Stimulated activated CD4-positive, alpha-beta T cell treated with anti-CD3 and anti-CD28 coated beads, Interleukin-15, amount 100 ng/mL, for 48 hours (primary cell): ENCODE measurements at places on chromosomes 12 and 14.

- no peak for DNase-seq
Observed at GRCh38 chr12:130086248-130086647, 76.0 kb upstream of the FZD10 start.

DNA sequence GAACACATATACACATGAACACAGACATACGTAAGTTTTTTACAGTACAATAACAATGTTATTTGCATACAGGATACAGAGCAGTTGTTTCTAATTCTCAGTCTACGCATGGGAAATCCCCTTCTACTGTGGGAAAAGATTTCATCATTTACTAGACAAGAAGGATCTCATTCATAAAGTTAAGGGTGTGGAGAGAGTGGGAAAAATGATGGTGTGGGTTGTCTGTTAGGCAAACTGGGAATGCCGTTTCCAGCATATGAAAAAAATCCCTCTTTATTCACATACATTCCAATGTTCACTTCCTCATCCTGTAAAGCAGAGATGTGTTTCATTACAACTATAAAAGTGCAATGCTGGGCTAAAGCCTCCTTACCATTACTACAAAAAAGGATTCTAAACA, 120.9 kb downstream of the SINHCAF start:
- DNase-seq: no peak

DNA sequence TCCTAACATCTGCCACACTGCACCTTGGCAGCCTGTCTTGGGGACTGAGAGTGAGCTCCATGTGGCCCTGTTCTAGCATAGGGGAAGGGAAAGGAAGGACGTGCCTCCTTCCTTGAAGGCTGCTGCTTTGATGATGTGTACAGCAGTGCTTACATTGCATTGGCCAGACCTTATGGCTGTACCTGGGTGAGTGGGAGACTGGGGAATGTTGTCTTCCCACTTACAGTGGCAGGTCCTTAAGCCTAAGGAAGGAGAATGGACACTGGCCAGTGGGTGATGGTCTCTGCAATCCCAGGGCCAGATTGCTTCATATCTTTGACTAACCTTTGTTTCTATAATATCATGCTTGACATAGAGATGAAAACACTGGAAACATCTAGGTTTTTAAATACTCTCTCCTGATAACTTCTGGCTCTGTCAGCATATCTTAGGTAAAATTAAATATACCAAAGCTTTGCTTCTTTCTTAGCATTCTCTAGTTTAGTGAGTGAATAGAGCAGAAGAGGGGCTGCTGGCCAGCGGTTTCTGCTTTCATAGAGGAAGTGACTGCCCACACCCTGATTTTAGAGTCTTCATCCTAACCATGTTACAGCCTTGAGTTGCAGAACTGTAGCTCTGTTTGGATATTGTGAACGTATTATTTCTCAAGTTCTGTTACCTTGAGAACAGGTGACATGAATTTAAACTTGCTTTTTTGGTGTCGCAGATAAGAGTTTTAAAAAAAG, 27.2 kb downstream of the KLC1 start:
- DNase-seq: no peak

- DNase-seq: no peak
Observed at GRCh38 chr12:118590406-118591150, 214.2 kb downstream of the SUDS3 start.

DNA sequence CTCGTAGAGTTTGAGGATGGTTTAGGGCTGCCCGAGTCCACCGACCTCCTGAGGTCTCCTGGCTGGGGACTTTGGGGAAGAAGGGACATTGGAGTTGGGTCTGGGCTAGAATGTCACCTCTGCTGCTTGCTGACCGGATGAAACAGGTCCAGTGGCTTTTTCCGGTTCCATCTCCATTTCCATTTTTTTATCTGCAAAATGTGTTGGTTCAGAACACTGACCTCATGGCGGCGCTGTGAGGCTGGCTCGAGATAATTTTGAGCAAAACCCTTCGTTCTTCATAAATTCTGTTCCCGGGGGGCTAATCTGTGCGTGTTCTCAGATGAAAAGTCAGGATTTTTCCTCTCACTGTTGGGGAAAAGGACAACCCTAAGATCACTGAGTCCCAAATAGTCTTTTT, 11.7 kb upstream of the MYL2 start:
- no peak for DNase-seq

GRCh38 chr12:107487011-107487680, 198.5 kb upstream of the PWP1 start:
- no peak for DNase-seq

GRCh38 chr14:93655078-93655750, 133.1 kb downstream of the PRIMA1 start:
- no peak for DNase-seq

DNA sequence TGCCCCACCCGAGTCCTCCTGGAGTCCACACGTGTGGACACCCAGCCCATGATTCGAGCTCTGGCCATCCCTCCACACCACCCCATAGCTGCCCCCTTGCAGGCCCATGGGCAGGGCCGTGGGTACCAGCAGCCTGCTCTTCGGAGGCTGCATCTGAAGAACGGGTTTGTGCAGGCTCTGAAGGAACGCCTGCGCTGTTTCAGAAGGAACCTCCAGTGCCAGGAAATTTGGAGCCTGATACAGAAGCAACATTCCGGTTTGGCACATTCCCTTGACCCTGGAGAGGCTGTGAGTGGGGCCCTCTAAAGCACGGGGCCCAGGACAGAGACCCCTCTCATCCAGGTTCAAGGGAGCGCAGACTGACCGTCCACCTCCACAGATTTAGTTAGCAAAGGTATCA, 57.0 kb downstream of the ZNF664 start:
- no peak for DNase-seq

DNA sequence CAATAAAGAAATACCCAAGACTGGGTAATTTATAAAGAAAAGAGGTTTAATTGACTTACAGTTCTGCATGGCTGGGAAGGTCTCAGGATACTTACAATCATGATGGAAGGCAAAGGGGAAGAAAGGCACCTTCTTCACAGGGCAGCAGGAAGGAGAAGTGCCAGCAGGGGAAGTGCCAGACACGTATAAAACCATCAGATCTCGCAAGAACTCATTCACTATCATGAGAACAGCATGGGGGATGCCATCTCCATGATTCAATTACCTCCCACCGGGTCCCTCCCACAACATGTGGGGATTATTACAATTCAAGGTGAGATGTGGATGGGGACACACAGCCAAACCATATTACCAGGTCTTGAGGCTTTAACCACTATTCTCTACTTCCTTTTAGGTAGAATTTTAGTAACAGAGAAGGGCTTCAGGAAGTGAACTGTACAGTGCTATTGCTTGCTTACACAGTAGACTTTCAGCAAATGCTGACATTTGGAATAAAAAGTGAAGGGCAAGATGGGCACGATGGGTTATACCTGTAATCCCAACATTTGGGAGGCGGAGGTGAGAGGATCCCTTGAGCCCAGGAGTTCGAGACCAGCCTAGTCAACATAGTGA, 40.8 kb upstream of the OR4E1 start:
- DNase-seq: no peak

DNA sequence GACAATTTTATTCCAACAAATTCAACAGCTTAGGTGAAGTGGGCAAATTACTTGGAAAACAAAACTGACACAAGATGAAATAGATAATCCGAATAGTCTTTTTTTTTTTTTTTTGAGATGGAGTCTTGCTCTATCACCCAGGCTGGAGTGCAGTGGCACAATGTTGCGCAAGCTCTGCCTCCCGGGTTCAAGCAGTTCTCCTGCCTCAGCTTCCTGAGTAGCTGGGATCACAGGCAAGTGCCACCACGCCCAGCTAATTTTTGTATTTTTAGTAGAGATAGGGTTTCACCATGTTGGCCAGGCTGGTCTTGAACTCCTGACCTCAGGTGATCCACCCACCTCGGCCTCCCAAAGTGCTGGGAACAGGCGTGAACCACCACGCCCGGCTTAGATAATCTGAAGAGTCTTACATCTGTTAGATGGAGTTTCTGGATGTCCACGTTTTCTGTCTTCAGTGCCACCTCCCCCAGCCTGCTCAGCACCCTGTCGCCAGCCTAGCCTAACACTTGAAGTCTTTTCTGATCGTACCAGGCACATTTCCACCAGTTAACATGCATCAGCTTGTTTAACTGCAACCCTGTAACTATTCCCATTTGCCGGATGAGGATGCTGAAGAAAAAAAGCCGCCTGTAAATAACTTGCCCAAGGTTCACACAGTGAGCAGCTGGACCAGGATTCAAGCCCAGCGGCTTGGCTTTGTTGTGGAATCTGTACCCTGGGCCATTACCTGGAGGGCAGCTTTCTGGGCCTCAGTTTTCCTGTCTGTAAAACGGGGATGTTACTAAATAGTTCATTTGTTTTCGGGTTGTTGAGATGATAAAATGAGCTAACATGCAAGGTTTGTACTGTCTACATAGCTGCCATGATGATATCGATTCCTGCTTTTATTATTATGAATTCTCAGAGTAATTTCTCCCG, 26.4 kb downstream of the FBRSL1 start:
- no peak for DNase-seq

- no peak for DNase-seq
Observed at GRCh38 chr12:122106843-122107242, 28.3 kb downstream of the MLXIP start.

- no peak for DNase-seq
Observed at GRCh38 chr12:25759752-25760151, 198.7 kb upstream of the RASSF8 start.

- no peak for DNase-seq
Observed at GRCh38 chr12:124620606-124621295, 53.3 kb upstream of the NCOR2 start.

- no peak for DNase-seq
Observed at GRCh38 chr12:89573051-89573810, 47.4 kb upstream of the POC1B start.

GRCh38 chr14:83994020-83994419, 1535.9 kb upstream of the FLRT2 start:
- DNase-seq: no peak

DNA sequence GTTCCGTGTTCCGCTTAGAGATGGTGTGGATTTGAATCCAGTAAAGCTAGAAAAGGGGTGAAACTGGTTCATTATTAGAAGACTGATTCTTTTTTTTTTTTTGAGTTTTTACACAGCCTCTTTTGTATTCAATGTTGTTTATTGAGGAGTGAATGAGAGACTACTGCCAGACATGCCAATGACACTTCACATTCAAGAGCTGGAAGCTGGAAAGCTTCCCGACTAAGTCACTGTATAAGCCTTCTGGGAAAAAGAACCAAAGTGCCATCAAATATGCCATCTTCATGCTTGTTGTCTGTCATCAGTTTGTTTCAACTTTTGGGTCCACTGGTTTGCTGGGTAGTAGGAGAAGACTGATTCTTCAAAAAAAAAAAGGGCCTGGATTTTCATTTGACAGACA, 164.8 kb downstream of the ATP23 start:
- no peak for DNase-seq

DNA sequence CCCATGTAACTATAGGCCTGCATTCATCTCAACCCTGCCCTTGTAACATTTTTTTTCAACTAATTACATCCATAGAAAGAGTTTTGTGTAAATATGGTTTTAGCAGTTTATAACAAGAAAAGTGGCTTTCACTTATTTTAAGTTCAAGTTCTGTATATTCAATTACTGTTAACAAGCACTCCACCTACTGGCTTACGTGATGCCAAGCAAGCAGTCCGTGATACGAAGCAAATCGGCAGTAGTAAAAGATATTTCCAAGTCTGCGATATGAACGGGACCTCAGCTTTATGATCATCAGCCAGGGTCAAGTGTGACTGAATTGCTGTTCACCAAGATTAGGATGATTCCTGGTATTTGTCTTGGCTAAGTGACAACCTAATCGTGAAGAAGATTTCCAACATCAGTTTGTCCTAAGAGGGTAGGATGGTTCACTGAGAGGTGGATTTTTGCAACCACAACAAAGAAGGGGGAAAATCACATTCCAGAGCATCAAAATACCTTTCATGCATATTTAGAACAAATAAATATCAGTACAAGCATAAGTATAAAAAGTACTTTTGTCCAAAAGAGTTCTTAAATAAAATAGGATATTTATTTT, 456.2 kb downstream of the FOXG1 start:
- DNase-seq: no peak

DNA sequence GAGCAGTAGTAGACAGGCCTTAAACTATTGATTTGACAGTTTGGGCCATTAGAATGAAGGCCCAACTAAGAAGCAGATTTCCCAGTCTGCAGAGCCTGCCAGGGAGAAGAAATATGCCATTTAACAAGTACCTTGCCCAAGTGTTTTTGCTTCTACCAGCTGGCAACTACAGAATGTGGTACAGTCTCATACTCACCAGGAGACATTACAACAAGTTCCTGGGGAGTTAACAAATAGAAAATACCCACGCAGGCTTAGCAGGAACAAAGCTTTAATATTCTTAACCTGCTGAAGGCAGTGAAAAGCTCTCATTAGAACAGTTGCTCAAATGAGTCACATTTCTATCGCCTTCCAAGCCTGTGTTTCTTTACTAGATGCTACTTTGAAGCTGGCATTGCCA, 241.0 kb downstream of the TMEM117 start:
- DNase-seq: no peak

DNA sequence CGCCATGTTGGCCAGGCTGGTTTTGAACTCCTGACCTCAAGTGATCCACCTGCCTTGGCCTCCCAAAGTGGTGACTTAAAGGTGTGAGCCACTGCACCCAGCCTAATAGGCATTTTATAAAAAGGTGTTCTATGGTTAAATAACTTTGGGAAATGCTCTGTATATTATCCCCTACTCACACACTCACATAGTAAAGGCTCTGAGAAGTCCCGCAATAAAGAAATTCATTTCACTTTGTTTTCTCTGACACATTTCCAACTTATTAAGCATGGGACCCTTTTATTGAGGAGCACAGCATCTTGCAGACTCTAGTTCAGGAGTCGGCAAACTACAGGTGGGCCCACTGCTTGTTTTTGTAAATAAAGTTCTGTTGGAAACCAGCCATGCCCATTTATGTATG, 63.9 kb downstream of the RNFT2 start:
- no peak for DNase-seq

DNA sequence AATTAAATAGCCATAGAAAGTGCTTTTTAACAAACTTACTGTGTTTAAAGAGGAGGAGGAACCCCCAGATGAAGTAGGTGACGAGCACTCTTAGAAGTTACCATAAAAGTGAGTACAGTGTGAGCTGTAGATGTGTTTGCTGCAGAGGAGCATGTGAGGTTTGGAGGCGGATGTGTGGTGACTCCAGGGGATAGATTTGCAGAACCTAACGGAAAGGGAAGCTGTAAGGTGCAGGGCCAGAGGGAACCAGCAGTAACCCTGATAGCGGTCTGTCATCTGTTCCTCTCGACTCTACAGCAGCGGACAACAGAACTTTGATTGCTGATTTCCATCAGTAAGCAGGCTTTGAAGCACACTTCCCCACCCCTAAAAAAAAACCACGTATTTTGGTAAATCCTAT, 5.2 kb downstream of the CALM1 start:
- DNase-seq: no peak

DNA sequence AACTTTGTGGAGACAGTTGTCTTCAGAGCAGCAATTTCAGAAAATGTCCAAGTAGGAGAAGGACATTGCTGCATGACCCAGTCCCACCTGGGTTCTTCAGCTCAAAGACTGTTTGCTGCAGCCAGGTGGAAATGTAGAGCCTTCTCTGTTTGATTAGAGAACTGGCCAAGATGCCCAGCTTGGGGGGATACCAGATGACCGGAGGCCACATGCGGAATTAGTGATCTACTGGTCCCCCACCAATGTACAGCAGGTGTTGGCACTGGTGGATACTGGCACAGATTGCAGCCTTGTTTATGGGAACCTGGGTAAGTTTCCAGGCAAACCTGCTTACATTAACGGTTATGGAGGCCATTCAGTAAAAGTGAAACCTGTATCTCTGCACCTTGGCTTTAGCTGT, 555.3 kb downstream of the SLC6A15 start:
- no peak for DNase-seq

- no peak for DNase-seq
Observed at GRCh38 chr14:101507836-101508150, 53.5 kb upstream of the DIO3 start.

- DNase-seq: no peak
Observed at GRCh38 chr12:10388624-10389413, 1.0 kb downstream of the KLRK1 start.
